ENCODE measurements at places on chromosomes 11 and 22. TPM values are rescaled to one million over a fixed set of nuclear protein-coding genes. Genes with fewer than 3 reads are reported as not detected.

The KCNK4 gene
- total RNA-seq: 0.17 TPM

The MMP3 gene
- total RNA-seq: not detected

The DRICH1 gene
- total RNA-seq: 0.81 TPM

The ALDH3B2 gene
- total RNA-seq: 0.46 TPM

The CNGA4 gene
- total RNA-seq: 9.3 TPM

The CREB3L1 gene
- total RNA-seq: 39.5 TPM

The ZNF214 gene
- total RNA-seq: 0.33 TPM

The USP47 gene
- 85.6 TPM for total RNA-seq

The OSM gene
- total RNA-seq: 4.2 TPM

GRCh38 chr22:49408102-49408836 lies 419.4 kb downstream of the BRD1 start:
- DNase-seq: no peak

GRCh38 chr22:32591620-32592019 lies 117.0 kb downstream of the FBXO7 start:
- DNase-seq: no peak

DNA sequence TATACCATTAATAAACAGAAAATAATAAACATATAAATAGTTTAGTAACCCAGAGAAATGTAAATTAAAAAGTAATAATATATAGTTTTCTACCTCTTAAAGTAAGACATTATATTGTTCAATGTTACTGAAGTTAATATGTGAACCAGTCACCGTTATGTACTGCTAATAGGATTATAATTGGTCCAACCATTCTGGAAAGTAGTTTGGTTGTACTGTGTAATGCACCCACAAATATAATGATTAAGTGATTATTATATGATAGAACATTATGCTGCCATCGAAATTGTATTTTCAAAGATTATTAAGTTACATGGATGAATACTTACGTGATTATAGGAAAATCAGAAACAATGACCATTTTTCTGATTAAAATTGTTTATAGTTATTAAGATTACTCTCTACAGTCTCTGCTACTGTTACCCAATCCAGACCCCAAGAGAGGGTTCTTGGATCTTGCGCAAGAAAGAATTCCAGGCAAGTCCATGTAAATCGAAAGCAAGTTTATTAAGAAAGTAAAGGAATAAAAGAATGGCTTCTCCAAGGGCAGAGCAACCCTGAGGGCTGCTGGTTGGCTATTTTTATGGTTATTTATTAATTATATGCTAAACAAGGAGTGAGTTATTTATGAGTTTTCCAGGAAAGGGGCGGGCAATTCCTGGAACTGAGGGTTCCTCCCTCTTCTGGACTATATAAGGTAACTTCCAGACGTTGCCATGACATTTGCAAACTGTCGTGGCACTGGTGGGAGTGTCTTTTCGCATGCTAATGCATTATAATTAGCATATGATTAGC lies 50.1 kb downstream of the ACER3 start:
- peak; percentile 42 for DNase-seq

- no peak for DNase-seq
These were observed 596.0 kb downstream of the INSC start for GRCh38 chr11:15710580-15711275.

- DNase-seq: peak; percentile 50
These were observed 378.0 kb downstream of the NTM start for GRCh38 chr11:131748151-131749050.

DNA sequence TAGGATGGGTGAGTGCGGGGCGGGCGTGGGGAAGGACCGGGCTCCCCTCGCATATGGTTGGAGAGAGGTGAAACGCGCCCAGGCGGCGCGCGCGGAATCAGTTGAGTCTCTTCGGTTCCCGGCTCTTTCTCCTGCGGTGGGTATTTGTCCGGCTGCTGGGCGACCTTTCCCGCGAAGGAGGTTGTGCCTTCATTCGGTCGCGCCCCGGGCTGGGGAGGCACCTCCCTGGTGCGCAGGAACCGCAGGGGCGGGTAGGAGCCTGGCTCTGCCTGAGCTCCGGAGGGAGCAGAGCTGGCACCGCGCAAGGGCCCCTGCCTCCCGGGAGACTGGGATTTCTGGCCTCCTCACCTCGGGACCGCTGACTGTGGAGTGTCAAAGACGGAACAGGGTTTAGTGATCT lies 27.5 kb downstream of the SAA4 start:
- DNase-seq: no peak

DNA sequence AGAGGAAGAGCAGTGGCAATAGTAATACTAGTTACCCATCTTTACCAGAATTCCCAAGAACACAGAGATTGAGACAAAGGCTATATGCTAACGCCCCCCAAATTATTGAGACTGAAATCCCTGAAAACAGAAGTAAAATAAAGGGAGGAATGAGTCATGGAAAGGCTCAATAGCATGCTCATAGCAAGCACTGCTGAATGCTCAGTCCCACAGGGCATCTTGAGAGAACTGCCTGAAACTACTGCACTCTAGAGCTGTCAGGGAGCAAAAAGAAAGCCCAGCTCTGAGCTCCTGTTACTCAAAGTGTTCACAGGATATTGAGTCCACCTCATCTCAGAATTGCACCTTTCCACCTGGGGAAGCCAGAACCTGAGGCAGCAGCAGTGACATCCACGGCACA lies 44.1 kb upstream of the FIBIN start:
- no peak for DNase-seq

GRCh38 chr11:128318856-128319474 lies 268.4 kb downstream of the ETS1 start:
- no peak for DNase-seq

- DNase-seq: no peak
These were observed 197.4 kb downstream of the TRIM29 start for GRCh38 chr11:119940401-119940976.

DNA sequence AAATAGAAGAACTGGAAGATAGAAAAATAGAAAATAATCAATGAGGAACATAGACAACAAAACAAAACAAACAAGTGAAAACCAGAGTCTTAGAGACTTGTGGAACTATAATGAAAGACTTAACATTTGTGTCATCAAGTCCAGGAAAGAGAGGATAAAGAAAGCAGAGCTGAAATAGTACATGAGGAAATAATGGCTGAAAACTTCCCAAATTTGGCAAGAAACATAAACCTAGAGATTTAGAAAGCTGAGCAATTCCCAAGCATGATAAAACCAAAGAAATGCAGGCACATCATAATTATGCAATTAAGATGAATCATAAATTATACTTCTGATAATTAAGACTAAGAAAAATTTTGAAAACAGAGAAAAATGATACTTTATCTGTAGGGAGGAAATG lies 614.5 kb downstream of the ETS1 start:
- DNase-seq: no peak

DNA sequence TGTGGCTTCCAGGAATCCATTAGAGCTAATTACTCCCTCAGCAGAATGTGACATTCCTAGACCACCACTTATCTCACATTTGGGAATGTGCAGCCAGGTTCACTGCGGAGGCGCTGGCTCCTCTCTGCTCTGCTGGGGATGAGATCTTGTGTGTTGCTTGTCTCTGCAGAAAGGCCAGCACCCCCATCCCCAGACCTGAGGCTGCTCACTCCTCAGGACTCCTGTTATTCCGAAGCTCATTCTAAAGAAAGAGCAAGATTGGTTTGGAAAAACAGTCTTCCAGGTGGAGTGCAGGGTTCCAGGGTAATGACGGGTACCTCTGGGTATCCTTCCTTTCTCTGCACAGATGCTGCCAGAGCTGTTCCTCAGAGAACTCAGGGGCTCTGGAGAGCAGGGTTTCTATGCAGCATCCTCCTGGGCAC lies 20.8 kb downstream of the RSPH14 start:
- no peak for DNase-seq

DNA sequence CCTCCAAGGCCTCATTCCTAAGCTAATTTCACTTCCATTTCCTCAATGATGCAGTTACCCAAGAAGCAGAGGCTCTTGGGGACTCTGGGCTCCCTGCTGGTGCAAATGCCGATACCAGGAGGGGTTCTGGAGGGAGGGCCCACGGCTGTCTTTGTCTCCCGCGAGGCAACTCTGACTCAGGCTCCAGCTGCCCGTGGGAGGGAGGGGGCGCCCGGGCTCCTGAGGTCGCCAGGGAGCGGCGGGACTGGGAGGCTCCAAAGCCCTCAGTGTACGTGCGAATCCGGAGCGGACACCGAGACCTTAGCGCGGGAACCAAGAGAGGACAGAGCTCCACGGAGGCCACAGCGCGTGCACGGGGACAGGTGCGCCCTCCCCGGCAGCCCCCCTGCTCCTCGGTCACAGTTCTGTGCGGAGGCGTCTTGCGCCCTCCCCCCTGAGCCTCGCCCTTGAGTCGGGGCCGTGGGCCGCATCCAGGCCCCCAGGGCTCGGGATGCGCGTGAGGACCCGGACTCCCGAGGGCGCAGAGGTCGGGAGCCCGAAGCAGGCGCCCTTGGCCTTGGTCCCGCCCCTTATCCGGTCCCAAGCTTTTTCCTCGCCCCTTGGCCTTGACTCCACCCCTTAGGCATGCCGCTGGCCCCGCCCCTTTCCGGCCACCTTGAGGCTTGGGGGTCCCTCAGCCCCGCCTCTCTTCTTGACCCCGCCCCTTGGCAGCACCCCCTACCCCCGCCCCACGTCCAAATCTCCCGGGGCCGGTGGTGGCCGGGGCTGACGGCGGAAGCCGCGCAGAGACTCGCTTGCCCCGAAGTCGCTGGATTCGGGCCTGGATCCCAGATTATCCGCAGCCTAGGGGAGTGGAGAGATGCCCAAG lies 4.7 kb upstream of the SHISA8 start:
- DNase-seq: peak; percentile 61

DNA sequence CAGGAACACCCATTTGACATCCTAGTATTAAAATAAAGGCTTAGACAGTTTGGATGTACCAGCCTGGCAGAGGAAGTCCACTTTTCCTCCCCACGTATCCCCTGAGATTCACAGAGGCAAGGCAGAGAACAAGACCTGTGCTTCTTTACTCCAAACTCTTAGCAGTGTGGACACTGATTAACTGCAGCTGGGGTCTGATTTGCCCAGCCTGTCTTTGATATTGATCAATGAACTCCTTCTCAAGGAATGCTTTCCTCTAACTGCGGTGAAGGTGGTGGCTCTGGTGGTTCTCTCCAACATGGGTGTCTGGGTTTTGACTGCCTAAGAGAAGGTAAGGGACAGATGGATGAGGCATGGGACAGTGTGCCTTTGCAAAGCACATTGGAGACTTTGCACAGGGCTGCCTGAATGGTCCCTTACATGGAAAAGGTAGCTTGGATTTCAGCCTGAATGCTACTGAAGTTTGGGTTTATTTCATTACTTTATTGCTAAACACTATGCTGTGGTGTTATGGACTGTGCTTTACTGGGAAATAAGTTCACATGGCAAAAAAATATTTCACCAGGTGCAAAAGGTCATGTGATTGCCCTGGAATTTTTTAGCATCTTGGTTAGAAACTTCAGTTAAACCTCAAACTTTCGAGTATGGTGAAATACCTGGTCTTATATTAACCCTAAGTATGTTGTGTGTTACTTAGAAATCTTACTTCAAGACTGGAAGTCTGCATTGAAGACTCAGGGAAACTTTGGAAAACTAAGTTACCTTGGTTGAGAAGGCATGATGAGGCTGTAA lies 1.8 kb downstream of the GAS2 start:
- no peak for DNase-seq

GRCh38 chr11:46386674-46387073 lies 4.9 kb downstream of the CHRM4 start:
- DNase-seq: no peak

DNA sequence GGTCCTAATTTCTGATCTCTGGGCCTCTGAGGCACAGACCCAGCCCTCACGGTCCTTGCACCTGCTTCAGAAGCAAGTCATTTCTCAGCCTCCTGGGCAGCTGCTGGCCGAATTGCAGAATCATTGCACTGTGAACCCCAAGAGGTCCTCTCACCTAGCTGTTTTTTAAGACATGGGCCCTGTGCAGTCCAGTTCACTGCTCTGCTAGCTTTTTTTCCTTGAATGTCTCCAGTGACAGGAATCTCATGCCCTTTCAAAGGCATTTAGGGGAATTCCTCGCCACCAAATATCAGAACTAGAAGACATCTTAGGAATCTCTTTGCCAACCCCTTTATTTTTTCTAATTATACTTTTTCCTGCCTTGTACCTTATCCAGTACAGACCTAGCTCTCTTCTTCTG lies 35.6 kb upstream of the TP53I11 start:
- no peak for DNase-seq

DNA sequence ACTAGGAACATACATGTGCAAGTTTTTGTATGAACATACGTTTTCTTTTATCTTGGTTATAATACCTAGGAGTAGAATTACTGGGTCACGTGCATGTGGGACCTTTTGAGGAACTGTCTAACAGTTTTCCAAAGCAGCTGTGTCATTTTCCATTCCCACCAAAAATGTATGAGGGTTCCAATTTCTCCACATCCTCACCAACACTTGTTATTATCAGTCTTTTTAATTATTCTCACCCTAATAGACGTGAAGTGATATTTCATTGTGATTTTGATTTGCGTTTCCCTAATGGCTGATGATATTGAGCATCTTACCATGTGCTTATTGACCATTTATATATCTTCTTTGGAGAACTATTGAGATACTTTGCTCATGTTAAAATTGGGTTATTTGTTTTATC lies 162.1 kb downstream of the CHST1 start:
- DNase-seq: no peak
